ENCODE measurements at places on chromosomes 1 and 21.

GRCh38 chr21:45848331-45848730 lies 133.2 kb upstream of the COL6A1 start:
- no peak for DNase-seq

- DNase-seq = no peak
Measured at GRCh38 chr1:186681121-186681520, 898 bp upstream of the PTGS2 start.

- DNase-seq = no peak
Measured at GRCh38 chr1:94636624-94637023, 95.1 kb upstream of the F3 start.

- no peak for DNase-seq
Measured at GRCh38 chr1:6695868-6696267, 5.7 kb downstream of the DNAJC11 start.

DNA sequence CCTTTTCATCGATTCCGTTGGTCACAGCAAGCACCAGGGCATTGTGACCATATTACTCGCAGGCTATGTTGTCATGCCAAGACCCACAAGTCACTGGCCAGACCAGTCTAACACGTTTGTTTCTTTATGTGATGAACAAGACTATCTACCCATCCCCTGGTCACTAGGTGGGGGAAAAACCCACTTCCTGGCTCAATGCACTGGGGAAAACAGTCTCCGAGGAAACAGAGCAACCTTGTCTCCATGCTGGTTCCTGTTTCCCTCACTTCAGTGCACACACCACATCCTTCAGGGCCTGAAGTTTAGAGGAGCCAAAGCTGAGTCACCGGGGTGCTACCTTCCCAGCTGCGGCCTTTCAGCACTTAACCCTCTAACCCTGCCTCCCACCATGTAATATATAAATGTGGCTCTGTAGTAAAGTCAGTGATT lies 20.9 kb downstream of the ERICH3 start:
- DNase-seq = no peak

- DNase-seq = no peak
Measured at GRCh38 chr1:245750261-245750660, 595.5 kb downstream of the KIF26B start.

GRCh38 chr1:37323486-37324377 lies 150.6 kb upstream of the ZC3H12A start:
- DNase-seq = peak; percentile 45

Measured in activated CD8-positive, alpha-beta T cell treated with anti-CD3 and anti-CD28 coated beads for 36 hours (primary cell).